ENCODE measurements at places on chromosomes 5 and 9.

DNA sequence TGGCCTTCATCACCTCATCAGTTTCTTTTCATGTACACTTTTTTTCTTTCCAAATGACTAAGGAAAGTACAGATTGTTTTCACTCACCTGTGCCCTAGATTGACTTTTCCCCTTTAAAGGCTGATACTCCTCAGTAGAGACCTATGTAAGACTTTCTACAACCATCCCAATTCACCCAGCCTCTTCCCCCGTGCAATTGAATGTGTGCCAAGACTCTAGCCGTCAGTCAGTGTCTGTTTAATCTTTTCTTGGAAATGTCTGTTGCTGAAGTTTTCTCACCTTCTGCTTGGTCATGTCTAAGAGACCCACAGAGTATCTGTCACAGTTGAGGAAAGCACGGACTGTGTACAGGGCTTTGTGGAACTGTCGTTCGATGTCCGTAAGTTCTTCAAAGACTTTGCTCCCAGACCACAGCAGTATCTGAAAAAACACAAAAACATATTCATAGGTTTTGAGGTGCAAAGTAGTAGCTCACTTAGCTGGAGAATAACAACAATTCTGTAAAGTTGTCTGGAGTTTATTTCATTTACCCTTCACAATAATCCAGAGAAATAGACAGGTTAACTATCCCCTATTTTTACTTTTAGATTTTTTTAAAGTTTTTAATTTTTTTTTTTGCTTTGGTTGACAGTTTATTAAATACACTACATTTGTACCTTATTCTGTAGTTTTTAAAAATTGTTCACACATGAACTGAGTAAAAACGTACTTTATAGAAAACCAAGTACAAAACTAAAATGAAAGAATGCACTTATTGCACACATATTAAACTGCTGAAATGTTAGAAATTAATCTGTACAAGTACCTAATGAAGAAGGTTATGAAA, 13.6 kb downstream of the PDE6A start:
- DNase-seq, result no peak

DNA sequence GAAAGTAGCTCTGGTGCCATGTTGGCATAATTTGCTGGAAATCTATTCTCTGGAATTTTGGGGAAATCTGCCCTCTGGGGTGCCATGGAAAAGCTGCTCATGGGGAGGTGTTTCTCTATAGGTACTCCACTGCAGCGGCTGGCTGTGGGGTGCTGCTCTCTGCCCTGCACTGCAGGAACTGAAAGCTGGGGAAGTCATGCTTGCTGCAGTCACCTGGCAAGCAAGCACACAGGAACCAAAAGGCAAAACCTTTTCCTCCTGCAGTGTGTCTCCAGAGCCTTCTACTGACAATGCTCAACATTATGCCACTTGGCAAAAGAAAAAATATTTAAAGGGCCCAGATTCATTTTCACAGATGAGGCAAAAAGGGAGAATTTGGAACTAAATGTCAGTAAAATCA, 25.8 kb upstream of the CARNMT1 start:
- no peak for DNase-seq

- no peak for DNase-seq
Observed at GRCh38 chr5:73387601-73388305, 60.8 kb downstream of the FOXD1 start.

- DNase-seq, result no peak
Observed at GRCh38 chr5:73300337-73301207, 127.6 kb downstream of the TMEM174 start.

DNA sequence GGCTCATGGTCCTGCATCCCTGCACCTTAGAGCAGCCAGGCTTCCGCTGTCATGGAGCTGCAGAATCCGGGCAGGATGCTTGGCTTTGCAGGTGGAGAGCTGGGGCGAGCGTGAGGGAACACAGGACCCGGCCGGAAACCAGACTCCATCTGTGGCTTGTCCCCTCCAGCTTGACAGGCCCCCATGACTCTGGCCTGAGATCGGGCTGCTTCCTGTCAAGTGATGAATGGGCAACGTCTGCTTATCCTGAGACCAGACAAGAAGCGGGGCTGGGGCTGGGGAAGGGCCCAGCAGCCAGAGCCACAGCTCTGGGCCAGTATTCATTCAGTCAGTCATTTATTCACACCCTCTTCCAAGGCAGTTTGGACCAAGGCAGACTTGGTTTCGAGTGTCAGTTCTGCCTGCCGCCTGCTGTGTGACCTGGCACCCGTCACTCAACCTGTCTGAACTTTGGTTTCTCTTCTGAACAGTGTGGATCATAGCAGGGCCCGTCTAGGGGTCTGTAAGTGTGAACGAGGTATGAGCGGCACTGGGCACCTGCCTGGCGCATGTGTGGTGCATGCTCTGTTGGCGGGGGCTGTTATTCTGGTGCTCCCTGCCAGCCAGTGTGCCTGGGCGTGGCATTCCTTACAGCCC, 37.5 kb downstream of the NEK6 start:
- DNase-seq, result no peak

DNA sequence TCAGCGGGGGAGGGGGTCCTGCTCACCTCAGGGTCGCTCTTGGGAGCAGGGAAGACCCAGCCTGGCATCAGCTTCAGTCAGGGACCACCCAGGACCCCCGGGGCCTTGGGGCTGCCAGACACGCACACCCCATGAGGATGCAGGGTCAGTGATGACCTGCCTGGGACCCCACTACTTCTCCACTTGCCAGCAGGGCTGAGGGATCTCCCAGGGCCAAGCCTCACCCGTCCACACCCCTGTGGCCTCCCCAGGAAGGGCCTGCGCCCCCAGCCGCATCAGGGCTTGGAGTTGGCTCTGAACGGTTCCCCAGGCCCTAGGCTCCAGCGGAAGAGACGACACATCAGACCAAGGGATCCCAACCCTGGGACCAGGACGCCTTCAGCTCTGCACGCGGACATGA, 33.7 kb downstream of the SLC12A7 start:
- DNase-seq, result no peak

DNA sequence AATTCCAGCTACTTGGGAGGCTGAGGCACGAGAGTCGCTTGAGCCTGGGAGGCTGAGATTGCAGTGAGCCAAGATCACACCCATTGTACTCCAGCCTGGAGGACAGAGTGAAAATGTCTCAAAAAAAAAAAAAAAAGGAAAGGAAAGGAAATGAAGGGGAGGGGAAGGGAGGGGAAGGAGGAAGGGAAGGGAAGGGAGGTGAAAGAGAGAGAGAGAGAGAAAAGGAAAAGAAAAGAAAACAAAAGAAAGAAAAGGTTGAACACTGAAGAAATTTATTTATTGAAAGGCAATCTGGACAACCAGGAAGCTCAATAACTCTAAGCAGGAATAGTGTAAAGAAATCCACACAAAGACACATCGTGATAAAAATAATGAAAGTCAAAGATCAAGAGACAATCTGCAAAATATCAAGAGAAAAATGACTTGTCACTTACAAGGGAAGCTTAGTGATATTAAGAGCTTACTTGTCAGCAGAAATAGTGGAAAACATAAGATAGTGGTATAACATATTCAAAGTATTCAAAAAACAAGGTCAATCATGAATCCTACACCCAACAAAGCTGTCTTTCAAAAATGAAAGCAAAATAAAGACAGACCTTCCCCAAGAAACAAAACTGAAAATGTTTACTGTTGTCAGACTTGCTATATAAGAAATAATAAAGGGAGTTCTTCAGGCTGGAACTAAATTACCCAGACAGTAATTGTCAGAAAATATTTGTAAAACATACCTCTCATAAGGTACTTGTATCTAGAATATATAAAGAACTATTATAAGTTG, 10.9 kb upstream of the RIMOC1 start:
- no peak for DNase-seq

DNA sequence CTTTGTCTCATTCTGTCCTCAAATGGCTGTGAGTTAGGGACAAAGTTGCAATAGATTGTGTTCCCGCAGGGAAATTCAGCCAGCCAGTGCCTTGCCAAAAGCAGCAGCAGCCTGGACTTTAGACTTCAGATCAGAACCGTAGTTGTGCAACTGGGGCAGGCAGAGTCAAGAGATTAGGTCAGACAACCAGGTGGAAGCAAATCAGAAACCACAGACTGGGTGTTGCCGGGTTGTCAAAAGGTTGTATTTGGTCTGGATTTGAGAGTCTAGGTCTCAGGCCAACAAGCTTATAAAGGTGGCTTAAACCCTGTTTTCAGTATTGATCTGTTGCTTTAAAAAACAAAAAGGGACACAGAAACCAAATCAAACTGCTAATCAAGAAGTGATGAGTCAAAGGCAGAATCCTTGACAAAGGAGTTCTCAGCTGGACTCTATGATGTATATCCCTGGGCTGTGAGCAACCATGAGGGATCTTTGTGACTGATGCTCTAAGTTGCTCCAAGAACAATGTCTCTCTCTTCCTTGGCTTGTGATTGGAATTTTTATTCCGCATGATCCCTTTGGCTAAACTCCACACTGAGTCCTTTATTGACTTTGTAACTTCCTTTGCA, 20.9 kb downstream of the RFK start:
- no peak for DNase-seq

DNA sequence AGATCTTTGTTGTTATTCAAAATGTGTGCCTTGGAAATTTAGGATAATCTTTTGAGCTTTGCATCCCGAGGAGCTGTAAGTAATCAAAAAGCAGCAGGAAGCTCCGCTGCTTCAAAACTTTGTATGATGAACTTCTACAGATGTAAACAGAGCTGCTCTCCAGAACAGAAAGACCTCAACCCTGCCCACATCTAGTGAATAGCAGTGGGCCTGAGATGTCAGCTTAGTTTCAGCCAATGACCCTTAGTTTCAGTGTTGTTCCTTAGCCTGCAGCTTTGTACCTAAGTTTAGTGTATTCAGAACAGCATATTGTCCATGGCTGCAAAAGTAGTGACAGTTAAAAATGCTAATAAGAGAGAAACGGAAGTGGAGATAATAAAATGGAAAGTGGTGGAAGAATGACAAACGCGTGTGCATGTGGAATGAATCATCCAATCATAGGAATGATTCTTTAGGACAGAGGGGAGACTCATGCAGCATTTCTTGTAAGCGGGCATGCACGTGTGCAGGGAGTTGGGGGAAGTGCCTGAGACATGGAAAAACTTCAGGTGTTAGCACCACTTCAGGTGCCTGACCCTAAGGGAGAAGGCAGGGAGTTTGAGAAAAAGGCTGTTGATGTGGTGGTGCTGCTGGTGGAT, 24.9 kb downstream of the SNX24 start:
- no peak for DNase-seq

GRCh38 chr9:15856591-15856990, 303.7 kb downstream of the CCDC171 start:
- DNase-seq, result no peak

DNA sequence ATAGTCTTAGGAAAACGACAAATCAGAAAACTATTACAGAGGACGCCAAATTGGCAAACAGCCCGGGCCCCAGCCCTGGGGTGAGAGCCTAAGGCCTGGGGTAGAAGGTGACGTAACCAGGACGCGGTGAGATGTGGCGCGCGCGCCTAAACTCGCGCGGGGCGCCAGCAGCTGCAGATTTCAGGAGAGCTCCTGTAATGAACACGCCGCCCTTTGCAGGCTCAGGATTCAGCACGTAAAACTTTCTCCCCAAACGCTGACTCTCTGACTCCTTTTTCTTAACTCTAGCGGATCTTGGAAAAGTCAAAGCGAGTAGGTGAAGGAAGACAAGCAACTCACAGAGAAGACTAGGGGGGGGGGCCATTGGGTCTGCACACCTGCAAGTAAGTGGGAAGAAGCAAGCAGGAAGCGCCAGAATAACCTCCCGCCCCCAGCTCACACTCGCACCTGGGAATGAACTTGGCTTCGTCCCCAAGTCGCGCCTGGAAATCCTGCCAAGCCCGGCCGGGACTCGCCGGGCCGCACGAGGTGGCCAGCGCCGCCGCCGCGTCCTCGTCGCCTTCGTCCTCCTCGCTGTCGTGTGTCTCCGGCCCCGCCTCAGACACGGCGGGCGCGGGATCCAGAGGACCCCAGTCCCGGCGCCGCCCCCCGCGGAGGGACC, 822 bp downstream of the RASEF start:
- DNase-seq, result no peak

DNA sequence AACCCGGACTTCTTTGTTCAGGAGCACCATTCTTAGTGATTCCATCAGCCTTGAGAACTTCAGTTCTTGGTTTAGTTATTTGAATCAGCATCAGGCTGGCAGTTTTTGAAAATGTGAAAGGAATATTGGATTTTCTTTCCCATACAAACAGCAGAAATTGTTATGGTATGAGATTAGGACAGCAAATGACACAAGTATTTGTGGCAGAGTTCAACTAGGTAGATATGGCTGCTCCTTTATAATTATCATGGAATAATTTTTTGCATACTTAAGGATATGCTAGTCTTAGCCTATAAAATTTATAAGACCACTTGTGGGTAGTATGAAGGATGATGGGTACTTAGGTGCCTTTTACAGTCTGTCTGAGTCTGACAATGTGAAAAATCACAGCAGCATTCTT, 25.5 kb downstream of the ERAP2 start:
- no peak for DNase-seq

DNA sequence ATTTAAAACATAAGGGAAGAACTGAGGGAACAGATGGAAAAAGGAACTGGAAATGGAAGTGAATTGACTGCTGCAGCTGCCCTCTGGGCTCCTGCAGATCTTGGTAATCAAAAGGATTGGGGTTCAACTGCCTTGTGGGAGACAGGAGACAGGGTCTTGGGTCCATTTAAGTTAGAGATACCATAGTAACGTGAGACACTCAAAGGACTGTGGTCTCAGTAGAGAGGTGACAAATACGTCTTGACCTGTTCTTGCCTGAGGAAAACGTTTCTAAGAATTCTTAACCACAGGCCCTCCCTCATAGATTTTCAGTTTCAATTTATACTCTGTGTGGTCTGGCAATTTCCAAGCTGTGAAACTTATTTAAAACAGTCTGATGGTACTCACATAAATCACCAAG, 100.8 kb upstream of the DHFR start:
- DNase-seq, result no peak

DNA sequence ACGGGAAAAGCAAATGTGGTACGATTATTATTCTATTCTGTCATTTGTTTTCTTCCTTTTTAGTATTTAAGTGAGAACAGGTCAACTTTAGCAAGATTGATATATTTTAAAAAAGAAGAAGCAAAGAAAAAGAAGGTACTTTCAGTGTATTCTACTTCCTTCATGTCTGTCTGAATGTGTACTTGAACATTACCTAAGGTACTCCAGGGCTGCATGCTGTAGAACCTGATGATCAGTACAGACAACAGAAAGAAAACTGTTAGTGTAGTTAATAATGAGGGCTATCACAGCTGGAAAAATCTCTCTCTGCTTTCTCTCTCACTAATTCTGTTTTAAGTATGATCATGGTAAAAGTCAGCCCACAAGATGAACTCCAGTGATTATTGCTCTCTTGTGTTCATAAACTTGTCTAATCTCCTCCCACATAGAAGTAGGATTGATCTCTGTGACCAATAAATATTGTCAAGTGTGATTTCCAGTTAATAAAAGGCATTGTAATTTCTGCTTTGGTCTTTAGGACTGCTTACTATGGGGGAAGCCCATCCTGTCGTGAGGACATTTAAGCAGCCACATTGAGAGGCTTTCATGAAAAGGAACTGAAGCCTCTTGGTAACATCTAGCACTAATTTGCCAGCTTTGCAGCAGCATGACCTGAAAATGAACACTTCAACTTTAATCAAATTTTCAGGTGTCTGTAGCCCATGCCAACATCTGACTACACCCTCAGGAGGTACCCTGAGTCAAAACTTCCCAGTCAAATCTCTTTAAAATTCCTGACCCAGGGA, 864.0 kb upstream of the ACO1 start:
- no peak for DNase-seq

GRCh38 chr9:131319486-131319885, 30.0 kb downstream of the PLPP7 start:
- DNase-seq, result no peak
